ENCODE measurements at places on chromosomes 3 and 15. TPM values are rescaled to one million over a fixed set of nuclear protein-coding genes. Genes with fewer than 3 reads are reported as not detected.

The PCLAF gene
- total RNA-seq = 0.80 TPM

The STAB1 gene
- 1.5 TPM for total RNA-seq

The TMC3 gene
- total RNA-seq = not detected

The CLEC3B gene
- total RNA-seq = 0.34 TPM

The KIF15 gene
- 0.08 TPM for total RNA-seq

The PRKAR2A gene
- 48.3 TPM for total RNA-seq

The GNAT1 gene
- total RNA-seq = 0.28 TPM

The RTP3 gene
- not detected for total RNA-seq

The KBTBD13 gene
- total RNA-seq = not detected

The CCR2 gene
- total RNA-seq = 0.99 TPM

The ACTC1 gene
- total RNA-seq = not detected

The C2CD4A gene
- total RNA-seq = 0.34 TPM

The CADPS gene
- not detected for total RNA-seq

The BNC1 gene
- total RNA-seq = not detected

Measured in CD4-positive, alpha-beta T cell (primary cell).